Stimulated activated CD8-positive, alpha-beta memory T cell treated with anti-CD3 and anti-CD28 coated beads, Interleukin-2, amount 100 ng/mL, for 1 hour (primary cell): ENCODE measurements at places on chromosomes 12 and 14.

GRCh38 chr14:40494483-40494882 is 1062.2 kb upstream of the FBXO33 start:
- no peak for DNase-seq

DNA sequence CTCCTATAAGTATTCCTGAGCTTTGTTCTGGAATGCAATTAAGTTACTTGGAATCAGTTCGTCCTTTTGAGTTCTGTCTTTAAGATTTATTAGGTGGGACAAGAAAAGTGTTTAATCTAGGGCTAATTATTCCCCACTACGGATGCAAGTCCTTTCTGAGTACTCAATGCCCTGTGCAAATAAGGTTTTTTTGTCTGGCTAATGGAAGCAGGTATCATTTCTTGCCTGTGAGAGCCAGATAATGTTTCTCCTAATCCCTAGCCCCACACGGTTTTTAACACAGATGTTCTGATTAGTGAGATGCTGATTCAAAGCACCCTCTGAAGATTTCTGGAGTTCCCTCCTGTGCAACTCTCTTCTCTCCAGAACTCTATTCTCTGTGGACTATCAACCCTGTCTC is 296.6 kb upstream of the PRICKLE1 start:
- DNase-seq: no peak

DNA sequence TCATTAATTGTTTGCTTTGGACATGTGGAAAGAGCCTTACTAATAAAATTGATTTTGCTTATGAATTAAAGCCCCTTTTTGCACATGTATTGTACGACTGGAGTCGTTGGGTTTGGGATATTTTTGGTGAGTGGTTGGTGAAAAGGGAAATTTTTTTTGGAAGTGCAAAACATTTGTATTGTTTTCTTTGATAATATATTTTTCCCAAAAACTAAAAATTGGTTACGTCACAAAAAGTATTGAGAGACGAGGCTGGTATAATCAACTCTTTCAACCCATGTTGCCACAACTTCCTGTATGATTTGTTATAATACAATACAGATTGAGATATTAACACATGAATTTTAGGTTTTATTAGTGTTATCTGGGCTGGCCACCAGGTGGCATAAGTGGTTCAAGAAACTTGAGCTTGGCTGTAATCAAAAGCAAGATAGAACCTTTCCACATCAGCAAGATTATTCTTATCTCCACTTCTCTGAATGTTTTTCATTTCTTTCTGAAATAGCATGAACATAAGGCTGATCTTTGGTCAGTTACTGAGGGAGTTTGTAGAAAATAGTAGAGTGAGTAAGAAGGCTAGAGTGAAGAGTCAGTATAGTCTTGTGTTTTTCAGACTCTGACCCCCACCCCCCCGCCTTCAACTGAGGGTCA is 8.7 kb downstream of the NGDN start:
- DNase-seq: peak; percentile 42

- no peak for DNase-seq
Observed at GRCh38 chr12:27756670-27757195, 23.3 kb upstream of the KLHL42 start.

DNA sequence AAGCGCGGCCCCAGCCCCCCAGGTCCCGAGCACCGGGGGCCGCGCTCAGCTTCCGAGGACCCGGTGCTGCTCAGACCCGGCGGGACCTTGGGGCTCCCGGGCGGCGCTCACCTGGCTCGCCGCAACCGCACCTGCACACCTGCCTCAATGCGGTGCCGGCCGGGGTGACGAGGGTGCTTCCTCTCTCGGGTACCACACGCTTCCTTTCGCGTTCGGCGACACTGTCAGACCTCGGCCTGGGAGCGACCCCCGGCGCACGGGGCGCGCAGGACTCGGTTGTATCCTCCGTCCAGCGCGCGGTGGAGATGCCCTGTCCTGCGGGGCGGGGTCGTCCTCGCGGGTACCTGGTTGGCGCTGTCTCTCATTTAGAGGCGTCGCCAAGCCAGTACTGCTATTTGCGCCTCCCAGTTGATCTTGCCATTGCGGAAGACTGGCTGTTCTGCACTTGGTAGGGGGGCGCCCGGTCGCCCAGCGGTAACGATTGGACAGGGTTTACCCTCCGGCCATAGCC is 718 bp downstream of the PACS2 start:
- no peak for DNase-seq

DNA sequence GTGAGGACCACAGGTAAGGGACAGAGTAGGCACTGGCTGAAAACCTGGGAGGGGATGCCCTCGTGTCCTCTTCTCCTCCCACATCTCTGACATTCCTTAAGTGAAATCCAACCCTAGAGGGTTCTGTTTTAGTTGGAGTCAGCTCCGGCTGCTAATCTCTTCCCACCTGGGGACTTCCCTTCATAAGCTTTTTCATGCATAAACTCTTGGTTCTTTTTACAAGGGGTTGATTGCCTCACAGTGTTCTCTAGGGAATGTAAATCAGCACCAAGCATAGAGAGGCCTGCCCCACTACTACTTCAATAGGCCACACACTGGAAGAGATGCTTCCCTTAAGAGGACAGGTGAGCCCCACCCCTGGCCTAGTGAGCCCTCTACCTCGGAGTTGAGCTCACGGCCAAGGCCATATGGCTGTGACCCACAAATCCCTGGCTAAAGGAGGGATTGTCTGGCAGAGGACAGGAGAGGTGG is 3.2 kb upstream of the SYNDIG1L start:
- DNase-seq: no peak

GRCh38 chr14:98906123-98906995 is 365.6 kb downstream of the BCL11B start:
- DNase-seq: no peak

DNA sequence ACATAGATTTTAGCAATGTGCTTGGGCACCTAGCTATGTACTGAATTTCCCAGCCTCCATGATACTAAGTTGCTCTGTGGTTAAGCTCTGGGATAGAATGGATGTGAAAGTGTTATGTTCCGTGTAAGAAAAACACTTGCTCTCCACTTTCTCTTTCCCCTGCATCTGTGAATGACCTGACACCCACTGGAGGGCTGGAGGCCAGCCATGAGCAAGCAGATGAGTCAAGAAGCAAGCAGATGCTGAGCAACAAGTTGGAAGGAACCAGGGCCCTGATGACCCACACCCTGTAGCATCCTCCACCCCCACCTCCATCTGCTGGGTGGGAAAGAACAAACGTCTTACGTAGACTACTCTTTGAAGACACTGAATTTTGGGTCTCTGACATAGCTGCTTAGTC is 56.6 kb downstream of the EID3 start:
- no peak for DNase-seq

DNA sequence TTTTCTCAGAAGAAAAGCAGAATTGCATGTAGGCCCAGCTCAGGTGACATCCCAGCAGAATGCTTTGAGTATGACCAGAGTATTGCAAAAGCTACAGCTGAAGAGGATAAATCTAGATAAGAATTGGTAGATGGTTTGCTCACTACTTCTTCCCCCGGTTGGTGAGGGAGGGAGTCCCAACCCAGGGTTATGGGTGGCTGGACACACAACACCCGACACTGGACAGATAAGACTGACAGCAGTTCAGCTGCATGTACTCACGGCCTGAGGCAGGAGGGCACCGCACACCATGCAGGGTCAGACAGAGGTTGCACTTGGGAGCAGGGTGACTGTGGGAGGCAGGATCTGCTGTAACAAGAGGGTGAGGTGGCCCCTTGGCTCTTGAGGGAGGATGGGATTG is 1.7 kb upstream of the CLEC4C start:
- DNase-seq: no peak

DNA sequence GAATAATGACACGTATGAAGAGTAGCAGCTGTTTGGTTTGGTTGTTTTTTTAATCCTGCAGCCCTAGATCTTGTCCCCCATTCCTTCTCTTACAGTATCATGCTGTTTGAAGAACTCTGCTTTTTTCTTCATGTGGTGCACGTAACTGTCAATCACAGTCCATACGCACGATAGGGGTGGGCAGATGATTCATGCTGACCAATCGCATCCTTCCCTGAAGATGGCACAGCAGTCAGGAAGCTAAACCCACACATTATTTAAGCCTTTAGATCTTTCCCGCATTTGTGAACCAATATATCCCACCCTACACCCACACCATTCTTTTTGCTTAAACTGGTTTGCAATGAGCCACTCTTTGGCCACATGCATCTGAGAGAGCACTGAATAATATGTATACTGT is 158.9 kb upstream of the PLEKHA5 start:
- no peak for DNase-seq
